Suppressor macrophage treated with lipopolysaccharide for 1 hour (primary cell): ENCODE measurements at places on chromosomes 7 and 10.
A peak's percentile ranks its signal among the peaks of the same experiment; 100 is the strongest.

GRCh38 chr10:20094226-20094976 is 278.2 kb downstream of the PLXDC2 start:
- no peak for DNase-seq

- no peak for DNase-seq
These were observed 35.4 kb upstream of the TECTB start for GRCh38 chr10:112247791-112248190.

DNA sequence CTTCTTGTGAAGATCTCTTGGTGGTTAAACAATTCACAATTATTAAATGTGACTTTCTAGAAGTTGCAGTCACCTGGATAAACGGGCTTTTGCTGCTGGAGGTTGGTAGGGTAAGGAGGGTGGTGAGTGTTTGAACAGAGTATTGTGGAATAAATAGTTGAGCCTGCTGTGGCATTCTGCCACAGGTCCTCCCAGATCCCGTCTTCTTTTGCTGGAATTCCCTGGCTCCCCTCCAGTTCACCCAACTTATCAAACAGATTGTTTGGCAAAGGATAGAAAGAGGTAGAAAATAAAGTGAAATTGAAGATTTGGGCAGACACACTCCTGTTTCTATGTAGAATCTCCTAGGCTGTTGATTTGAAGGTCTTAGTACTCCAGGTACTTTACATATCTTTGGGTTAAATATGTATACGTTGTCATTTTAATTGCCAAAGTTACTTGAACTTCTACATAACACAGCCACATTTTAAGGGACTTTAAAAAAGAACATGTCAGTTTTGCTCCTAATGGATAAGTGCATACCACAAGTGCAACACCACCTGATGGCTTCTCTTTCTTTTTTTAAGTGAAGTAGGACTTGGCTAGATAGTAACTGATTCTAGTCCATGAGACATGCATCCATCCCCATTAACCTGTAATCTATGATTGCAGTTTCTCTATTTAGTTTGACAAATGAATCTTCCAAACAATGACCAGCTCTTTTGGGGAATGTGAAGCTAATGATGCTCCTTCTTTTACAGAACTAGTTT is 83.0 kb downstream of the ARL4A start:
- no peak for DNase-seq

DNA sequence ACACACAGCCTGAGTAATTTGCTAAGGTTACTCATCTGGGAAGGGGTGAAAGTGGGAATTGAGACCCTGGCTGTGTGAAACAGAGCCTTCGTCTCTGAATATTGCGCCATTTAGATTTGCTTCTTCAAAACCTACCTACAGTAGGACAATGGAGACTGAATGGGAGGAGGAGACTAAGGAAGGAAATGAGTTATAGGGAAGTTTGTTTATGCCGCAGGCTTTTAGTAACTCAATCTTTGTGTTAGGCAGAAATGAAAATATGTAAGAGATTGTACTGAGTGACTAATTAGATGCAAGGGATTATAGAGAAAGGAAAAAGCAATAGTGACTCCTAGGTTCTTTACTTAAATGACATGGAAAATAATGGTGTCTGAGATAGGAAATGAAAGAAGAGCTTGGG is 80.2 kb downstream of the KCND2 start:
- DNase-seq, result no peak

- no peak for DNase-seq
These were observed 209.0 kb downstream of the POU6F2 start for GRCh38 chr7:39186671-39187070.

- peak; percentile 32 for DNase-seq
These were observed 118.1 kb upstream of the LYZL2 start for GRCh38 chr10:30747633-30748032.

DNA sequence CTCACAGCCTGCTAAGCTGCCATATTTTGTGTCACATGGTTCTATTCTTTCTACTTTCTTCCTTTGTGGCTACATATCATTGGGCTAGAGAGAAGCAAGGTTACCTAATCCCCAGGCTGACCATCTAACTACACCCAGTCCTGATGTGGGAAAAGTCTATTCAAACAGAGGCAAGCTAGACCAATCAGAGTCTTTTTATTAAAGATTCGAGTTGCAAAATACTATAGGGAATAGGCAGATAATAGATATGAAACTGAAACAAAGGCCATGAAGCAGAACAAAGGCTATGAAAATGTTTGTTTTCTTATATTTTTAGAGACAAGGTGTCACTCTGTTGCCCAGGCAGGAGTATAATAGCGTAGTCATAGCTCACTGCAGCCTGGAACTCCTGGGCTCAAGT is 36.7 kb downstream of the MTERF1 start:
- DNase-seq, result no peak

DNA sequence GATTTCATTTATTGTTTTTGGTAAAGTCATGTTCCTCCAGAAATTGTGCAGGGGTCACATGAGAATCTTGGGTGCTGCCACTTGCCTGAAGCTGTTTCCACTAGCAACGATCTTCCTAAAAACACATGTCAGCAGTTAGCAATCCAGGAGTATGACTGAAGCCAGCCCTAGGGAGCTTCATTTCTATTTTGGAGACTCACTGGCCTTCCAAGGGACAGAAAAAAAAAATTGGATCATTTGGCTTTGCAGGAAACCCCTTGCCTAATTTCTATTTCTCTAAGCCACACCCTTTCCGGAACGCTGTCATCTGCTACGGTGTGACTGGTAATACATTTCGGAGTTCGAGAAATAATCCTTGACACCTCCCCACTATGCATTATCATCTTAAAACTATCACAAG is 204.7 kb downstream of the TAX1BP1 start:
- no peak for DNase-seq

- no peak for DNase-seq
These were observed 156.6 kb upstream of the TMEM196 start for GRCh38 chr7:19930051-19930450.

DNA sequence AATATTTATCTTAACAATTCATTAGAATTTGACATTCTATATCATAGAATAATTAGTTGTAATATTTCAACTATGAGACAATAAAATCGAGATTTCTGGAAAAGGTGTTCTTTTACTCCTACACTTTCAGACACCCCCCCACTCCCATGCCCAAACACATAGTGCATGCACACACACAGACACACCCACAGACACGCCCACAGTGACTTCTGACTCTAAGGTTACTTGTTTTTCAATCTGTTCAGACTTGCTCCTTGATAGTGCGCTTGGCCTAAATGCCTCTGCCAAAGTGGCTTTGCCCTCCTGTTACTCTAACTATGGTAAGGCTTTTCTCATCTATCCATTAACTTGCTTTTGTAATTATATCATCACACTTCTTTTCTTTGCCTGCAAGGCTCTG is 144.0 kb upstream of the PPP1R3A start:
- DNase-seq, result no peak

DNA sequence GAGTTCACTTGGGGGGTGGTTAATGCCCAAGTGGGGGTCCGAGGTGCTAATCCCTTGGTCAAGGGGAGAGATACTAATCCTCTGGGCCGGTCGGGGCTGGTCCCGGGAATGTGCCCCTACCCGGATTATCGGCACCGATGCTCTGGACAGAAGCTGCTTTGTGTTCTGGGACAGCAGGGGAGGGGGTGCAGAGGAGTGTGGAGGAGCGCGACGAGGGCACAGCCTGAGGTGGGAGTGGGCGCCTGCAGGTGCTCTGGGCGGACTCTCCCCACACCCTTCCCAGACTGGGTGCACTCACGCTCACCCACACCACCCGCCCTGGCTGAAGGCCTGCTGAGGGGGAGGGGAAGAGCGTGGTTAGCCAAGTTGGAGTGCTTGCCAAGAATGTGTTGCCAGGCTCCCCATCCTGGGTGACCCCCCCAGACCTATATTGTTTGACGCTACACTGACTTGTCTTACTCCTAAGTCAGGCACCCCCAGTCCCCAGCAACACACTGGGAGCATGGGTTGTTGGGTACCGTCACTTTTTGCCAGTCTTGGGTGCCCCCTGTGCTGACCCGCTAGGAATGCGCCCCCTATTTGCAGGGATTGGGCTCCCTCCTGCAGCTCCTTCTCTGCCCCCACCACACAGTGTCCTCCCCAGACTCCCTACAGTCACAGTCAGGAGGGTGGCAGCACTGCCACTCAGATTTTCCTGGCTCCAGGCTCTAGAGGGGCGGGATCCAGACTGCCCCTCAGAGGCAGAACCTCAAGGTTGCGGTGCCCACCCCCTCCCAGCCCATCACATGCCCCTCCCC is 1.2 kb downstream of the SLC4A2 start:
- DNase-seq, result peak; percentile 31

DNA sequence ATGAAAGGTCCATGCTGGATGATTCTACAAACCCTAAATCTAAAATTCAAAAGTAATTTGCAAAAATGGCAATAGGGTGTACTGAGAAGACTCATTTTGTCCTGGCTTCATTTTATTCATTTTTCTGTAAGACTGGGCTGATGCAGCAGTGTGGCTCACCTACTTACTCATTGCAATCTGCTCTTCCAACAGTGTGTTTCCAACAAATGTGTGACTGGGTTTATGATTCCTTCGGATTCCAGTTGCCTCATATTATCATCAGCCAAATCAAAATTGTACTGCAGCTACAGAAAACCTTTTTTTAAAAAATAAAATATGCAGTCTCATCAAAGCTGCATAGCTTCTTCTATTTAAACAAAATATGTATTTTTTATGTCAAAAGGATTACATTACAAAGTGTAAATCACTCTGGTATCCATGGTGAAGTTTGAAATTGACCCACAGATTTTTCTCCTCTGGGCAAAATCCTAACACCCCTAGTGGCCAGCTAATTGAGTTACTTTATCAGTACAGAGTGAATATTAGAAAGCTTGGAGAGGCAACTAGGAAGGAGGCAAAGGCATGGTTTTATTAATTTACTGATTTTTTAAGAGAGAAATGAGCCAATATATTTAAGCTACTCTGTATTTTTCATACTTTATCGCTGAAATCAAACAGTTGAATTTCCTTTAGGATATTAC is 390.3 kb downstream of the MAGI2 start:
- DNase-seq, result no peak

- DNase-seq, result peak; percentile 79
These were observed 39.8 kb downstream of the SLC37A3 start for GRCh38 chr7:140358412-140359051.

GRCh38 chr7:67550801-67551436 is 554.3 kb downstream of the TYW1 start:
- no peak for DNase-seq

DNA sequence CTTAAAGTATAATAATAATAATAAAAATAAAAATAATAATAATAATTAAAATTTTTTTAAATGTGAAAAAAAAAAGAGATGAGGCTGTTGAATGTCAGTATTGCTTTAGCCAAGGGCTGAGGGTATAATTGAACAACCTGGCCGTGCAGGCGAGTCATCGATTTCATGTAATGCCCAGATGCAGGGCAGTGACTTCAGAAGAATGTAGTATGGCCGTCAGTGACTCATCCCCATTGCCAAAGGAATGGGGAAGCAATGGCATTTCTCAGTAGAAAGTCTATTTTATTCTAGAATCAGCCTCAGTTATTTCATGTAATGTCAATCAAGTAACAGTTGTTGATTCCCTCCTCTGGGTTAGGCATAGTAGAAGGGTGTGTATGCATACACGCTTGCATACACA is 516.4 kb downstream of the GLRX3 start:
- DNase-seq, result peak; percentile 70

GRCh38 chr10:68135922-68136792 is 26.9 kb downstream of the MYPN start:
- DNase-seq, result peak; percentile 23

- no peak for DNase-seq
These were observed 34.1 kb upstream of the IFRD1 start for GRCh38 chr7:112416127-112416526.

DNA sequence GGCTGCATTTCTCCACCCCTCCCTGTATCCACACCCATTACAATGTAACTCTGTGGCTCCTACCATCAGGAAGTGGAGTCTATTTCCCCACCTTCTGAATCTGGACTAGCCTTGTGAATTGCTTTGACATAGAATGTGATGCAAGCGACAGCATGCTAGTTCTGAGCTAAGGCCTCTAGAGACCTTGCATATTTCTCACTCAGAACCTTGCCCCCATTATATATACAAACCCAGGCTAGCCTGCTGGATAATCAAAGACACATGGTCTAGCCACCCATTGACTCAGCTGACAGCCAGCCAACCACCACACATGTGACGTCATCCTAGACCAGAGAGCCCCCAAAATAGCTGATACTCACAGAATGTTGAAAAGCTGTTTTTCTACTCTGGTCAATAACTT is 77.9 kb downstream of the CCDC71L start:
- no peak for DNase-seq

- DNase-seq, result no peak
These were observed 15.6 kb upstream of the JAKMIP3 start for GRCh38 chr10:132050191-132050590.

DNA sequence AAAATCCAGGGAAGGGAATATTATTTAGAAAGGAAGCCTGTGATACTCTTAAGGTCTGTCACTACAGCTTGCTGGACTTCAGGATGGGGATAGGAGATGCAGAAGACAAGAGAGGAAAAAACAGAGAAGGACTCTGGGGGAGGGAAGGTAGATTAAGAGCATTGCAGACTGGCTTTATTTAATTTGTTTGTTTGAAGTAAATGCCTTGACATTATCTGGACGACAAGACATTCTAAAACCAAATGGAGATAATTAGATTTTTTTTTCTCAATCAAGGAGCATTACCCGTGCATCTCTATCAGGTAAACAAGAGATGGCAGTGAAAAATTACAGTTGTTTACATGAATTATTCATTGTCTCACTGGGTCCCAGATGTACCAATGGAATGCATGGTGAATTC is 24.3 kb downstream of the ACTA2 start:
- no peak for DNase-seq

GRCh38 chr10:27349987-27350386 is 109.4 kb upstream of the ACBD5 start:
- no peak for DNase-seq
